ENCODE measurements at places on chromosomes 1 and 21.

GRCh38 chr1:26537951-26538352, 8.4 kb downstream of the RPS6KA1 start:
- no peak for DNase-seq

- no peak for DNase-seq
Observed at GRCh38 chr1:235429143-235429542, 61.9 kb downstream of the TBCE start.

DNA sequence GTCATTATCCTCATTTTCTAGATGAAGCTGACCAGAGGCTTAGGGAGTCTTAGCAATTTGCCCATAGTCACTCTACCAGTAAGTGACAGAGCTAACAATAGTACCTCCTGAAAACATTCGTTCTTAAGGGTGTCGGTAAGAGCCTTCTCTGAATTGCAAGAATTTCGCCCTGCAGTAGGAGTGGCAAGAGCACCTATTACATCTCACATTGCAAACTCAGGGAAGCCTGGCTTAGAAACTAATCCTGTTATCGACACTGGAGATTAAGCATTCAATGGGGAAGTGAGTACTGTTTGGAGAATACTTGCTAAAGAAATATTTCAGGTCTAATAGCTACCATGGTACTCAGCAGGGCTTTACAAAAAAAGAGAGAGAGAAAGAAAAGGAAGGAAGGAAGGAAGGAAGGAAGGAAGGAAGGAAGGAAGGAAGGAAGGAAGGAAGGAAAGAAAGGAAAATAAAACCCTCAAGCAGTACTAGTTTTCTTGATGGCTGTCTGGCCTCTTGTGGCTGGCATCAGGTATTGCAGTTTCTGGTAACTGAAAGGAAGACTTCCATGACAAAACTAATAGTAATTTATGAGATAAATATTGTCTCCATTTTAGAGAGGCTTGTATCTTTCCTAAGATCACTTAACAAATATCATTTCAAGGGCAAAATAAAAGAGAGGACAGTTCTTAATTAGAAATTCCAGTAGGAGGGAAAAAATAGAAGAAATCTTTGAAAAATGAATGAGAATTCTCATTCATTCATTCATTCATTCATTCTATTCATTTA, 10.4 kb downstream of the C1orf226 start:
- DNase-seq = no peak

- DNase-seq = no peak
Observed at GRCh38 chr1:223843934-223844786, 1.6 kb downstream of the TP53BP2 start.

GRCh38 chr1:161166669-161167548, 683 bp downstream of the PPOX start:
- no peak for DNase-seq

- DNase-seq = peak; percentile 53
Observed at GRCh38 chr1:233295237-233295974, at the start of gene PCNX2. Gene PCNX2, minus strand, starts transcription at chr1:233295725. Its CDS starts 247 bp downstream, at chr1:233295478.

DNA sequence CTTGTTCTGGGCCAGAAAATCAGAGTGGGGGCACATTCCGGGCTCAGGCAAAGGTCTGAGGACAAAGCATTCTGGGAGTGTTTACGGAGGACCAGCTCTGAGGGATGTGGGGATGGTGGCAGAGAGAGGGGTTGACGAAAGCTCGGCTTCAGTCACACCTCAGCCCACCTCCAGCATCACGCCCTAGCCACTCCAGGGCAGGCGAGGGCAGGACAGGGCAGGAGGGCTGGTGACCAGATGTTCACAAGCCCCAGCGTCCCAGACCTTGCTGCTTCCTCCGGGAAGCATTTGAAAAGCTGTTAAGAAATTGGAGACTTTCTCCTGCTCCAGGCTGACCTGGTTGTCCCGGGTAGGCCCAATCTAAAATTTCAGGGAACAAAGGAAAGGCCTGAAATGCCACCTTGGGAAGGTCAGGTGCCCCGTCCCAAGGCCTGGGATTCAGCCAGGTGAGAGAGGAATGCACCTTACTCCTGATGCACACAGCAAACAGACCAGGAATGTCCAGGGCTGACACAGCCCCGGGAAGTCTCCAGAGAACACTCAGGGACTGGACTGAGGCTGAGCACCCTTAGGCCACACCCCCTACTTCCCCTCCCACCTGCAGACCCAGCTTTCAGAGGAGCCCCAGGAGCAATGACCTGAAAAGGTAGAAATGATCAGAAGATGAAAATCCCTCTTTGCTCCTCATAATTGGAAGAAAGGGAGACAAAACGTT, 71.9 kb upstream of the KLHDC7A start:
- no peak for DNase-seq

GRCh38 chr1:153586347-153586746, 20.7 kb upstream of the S100A2 start:
- no peak for DNase-seq

- DNase-seq = no peak
Observed at GRCh38 chr1:192951691-192952460, 107.3 kb downstream of the UCHL5 start.

- DNase-seq = no peak
Observed at GRCh38 chr1:28173980-28174297, 2.6 kb downstream of the PTAFR start.

GRCh38 chr1:54317084-54317483, 89.1 kb downstream of the SSBP3 start:
- no peak for DNase-seq

DNA sequence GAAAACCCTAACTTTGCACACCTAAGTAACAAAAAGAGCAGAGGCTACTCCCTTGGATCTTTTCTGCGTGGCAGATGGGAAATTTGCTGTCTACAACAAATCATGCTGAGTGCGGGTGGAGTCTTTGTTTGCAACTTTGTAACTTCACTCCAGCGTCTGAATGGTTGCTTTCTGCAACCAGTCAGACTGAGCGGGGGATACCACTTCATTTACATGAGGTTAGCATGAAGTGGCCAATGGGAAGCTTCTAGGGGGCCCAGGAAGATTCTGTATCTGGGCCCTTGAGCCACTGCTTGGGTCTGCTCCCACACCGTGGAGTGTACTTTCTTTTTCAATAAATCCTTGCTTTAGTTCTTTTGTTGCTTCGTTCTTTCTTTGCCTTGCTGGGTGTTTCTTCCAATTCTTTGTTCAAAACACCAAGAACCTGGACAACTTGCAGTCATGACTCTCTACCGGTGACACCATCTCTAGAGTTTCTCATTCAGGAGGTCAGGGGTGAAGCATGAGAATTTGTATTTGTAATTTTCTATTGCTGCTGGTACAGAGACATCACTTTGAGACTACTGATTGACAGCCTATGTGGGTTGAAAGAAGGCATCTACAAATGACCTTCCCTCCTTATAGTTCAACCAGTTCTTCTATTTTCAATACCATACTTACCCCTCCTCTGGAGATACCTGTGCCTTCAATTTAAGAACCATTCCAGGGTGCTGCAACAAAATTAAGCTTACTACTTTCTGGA, 55.8 kb upstream of the RC3H1 start:
- no peak for DNase-seq

DNA sequence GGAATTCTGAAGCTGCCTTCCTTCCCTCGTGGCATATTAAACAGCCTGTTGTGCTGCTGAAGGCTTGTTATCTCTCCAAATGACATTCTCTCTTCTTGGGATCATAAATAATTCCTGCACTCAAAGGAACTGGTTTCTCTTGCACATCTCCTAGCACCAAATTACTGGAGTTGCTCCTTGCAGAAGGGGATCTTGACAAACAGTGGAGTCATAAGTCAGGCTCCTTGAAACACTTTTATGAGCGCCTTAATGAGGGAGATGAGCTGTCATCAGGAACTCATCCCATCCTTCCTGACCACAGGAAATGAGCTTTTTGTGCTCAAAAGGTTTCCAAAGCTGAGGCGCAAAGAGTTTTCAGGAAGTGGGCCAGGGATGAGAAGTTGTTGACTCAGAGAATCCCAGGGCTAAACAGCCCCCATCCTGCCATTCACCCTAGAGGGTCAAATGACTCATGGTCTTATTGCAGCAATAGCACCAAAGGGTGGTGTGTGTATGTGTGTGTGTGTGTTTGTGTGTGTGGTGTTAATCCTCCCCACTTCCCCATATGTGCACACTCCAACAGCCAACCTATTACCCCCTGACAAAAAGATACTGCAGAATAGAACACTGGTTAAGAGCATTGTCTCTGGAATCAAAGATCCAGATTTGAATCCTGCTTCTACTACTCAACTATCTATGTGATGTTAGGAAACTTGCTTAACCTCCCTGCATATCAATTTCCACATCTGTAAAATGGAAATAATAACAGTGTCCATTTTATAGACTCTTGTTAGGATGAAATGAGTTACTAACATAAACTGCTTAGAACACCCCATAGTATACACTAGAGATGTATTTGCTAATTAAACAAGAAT, 2.8 kb upstream of the PHC2 start:
- no peak for DNase-seq

- DNase-seq = no peak
Observed at GRCh38 chr1:40652979-40653378, 12.5 kb downstream of the RIMS3 start.

GRCh38 chr1:83102630-83103071, 896.3 kb downstream of the TTLL7 start:
- no peak for DNase-seq

Measured in stimulated activated CD4-positive, alpha-beta T cell treated with anti-CD3 and anti-CD28 coated beads, Interleukin-15, amount 100 ng/mL, for 48 hours (primary cell).